H54 (cell line): ENCODE measurements at places on chromosomes 11 and 22.

GRCh38 chr11:113106507-113106906, 145.3 kb downstream of the NCAM1 start:
- DNase-seq, result peak; percentile 12

DNA sequence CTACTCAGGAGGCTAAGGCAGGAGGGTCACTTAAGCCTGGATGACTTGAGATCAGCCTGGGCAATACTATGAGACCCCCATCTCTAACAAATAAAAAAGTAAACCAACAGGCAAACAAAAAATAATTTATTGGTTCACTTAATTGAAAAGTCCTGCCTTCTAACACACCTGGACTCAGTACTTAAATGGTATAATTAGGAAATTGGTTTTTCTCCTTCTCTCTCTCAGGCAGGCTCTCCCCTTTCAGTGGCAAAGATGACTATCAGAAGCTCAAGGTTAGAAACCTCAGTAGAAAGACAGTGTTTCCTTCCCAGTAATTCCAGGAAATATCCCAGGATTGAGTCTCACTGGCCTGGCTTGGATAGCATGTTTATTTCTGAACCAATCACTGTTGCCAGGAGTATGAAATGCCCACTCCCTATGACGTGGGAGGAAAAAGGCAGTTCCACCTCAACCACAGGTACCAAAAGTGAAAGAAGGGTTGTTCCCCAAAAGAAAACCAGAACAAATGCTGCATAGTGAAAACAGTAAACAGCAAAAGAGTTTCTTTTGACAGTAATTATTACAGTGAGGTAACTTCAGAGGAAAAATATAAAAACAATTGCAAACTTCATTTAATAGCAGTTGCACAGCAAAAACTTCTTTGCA, 56.3 kb upstream of the SOX6 start:
- DNase-seq, result no peak

GRCh38 chr11:32858731-32859130, 29.0 kb downstream of the PRRG4 start:
- DNase-seq, result no peak

DNA sequence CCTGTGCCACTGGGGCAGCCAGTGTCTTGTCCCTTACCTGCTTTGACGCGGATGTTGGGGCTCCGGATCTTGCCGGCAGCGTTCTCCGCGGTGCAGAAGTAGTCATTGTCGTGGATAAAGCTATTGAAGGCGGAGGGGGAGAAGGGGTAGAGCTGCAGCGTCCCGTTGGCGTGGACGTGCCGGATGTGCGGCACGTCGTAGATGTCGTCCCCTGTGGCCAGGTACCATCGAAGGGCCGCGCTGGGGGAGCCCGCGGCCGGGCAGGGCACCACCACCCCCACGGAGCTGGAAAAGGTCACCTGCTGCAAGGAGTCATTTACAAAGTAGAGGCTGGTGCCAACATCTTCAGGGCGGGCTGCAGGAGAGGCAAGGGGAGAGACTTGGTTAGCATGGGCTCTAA, 16.6 kb downstream of the DSCAML1 start:
- no peak for DNase-seq

- DNase-seq, result no peak
Observed at GRCh38 chr11:77410076-77410827, 63.6 kb downstream of the PAK1 start.

GRCh38 chr11:131571571-131571970, 201.2 kb downstream of the NTM start:
- DNase-seq, result no peak

GRCh38 chr22:36520423-36520822, 8.5 kb downstream of the EIF3D start:
- no peak for DNase-seq

DNA sequence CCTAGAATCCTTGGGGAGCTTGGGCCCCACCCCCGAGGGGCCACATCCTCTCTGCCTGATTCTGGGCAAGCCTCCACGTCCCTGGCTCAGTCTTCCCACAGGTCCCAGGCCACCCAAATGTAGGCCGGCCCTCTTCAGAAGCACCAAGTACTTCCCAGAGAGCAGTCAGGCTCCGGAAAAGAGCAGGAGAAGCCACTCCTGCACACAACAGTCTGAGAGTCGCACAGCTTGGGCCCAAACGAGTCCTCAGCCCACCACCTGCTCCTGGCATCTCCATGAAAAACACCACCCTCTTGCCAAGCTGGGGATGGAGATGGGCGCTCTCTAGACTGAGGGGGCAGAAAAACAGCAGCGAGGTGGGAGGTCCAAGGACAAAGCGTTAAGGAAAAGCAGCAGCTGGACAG, 15.4 kb downstream of the EHD1 start:
- no peak for DNase-seq

- no peak for DNase-seq
Observed at GRCh38 chr11:95913830-95914615, 9.9 kb downstream of the MTMR2 start.

- DNase-seq, result peak; percentile 38
Observed at GRCh38 chr22:39959640-39960447, at the start of gene TMA7B. TSS of gene TMA7B (plus strand) at chr22:39960397. CDS start at chr22:39964375, 3,978 bp downstream.

- DNase-seq, result no peak
Observed at GRCh38 chr22:38260761-38261681, 11.8 kb downstream of the TMEM184B start.

- DNase-seq, result no peak
Observed at GRCh38 chr22:46405901-46406300, 70.4 kb downstream of the TRMU start.

DNA sequence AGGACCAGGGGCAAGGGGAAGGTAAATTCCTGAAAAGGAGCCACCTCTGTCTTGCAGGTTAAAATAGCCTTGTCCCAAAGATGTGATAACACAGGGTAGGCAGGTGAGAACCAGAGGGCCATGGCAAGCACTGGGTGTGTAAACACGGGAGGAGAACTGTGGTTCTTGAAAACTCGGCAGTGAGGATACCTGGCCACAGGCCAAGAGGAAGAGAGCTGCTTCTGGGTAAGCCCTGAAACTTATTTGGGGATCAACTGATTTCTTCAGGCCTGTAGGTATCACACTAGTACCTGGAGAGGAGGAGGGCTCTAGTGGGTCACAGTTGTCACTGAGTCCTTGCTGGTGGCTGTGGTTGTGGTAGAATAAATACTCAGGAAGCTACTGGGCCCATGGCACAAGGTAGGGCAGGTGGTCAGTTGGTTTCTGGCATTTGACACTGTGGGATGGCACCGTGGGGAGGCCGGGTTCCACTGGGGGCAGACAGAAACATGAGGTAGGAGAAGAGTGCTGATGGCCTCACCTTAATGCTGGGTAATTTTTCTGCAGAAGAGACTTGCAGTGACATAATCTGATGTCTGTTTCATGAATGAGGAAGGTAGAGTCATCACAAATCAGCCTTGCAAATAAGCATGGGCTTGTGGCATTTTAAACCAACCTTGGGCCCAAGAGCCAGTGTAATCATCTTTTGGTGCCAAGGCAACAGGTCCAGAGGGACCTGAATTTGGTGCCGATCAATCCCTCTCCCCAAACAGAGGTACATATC, 22.0 kb downstream of the AMPD3 start:
- no peak for DNase-seq

GRCh38 chr11:3077189-3077836, 20.1 kb upstream of the CARS1 start:
- DNase-seq, result no peak

DNA sequence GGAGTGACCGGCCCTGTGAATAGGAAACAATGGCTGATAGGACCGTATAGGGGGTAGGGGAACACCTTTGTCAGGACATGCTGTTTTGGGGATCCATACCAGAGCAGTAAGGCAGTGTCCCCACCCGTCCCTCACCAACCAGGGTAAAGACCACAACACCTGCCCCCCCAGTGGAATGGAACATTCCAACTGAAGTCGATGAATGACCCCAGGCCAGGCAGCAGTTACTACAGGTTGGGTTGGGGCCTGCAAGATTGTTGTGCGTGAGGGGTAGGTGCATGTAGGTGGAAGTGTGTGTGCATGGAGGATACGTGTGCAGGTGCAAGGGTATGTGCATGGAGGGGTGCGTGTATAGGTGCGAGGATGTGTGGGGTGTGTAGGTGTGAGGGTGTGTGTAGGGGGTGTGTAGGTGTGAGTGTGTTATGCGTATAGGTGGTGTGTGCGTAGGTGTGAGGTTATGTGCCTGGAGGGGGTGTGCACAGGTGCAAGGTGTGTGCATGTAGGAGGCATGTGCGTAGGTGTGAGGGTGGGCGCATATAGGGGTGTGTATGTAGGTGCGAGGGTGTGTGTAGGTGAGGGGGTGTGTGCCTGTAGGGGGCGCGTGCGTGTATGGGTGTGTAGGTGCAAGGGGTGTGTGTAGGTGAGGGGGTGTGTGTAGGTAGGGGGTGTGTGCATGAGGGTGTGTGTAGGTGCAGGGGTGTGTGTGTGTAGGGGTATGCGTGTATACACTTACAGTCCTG, 32.9 kb downstream of the PISD start:
- no peak for DNase-seq

DNA sequence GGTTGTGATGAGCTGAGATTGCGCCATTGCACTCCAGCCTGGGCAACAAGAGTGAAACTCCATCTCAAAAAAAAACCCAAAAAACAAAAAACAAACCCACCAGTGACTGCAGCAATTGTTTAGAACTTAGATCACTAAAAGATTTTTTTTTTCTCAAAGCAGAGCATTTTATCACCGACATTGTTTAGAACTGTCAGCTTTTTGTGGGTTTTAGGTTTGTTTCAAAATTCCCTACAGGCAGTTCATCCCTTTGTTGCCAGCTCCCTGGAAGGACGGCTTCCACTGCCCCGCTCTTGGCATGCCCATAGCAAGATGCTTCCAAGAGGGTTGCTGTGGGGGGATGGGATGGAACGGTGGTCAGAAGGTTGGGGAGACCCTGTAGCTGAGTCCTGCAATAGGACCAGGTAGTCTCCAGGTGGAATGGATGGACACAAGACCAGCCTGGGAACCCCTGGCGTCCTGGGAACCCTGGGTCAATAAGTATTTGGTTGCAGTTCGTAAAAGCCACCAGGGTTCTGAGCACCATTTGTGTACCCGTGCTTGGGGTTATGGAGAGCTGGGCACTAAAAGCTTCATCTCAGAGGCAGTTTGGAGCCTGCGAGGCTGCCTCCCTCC, 46.7 kb downstream of the TSPAN18 start:
- DNase-seq, result no peak

- no peak for DNase-seq
Observed at GRCh38 chr11:115722711-115723110, 218.5 kb upstream of the CADM1 start.

GRCh38 chr11:58433638-58434203, 5.8 kb upstream of the OR5B2 start:
- DNase-seq, result no peak

DNA sequence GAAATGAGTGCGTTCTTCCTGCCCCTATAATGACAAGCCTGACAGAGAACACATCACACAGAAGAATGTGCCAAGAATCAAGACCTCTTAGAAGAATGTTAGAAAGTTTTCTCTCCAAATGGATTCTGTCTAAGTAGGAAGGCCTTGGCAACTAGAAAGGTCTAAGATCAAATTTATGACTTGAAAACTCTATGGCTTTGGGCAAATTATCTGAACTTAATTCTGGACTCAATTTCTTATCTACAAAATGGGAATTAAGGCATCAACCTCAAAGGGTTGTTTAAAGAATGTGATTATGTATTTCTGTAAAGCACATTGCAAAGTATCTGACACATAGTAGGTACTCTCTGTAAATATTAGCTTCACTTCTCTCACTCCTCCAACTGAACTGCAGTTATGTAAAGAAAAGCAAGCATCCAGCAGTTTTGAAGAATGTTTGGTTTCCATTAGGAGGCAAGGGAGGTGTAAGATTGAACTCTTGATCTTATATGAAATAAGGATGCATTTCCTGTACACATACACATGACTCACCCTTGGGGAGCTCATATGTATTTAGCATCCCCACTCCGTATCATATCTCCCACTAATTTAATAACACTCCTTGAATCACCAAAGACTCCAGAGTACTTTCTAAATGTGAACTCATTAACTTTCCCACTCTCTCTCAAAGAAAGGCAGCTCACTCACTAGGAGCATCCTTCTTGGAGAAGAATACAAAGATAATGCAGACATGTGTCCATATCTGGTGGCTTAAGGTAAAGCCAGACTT, 77.6 kb downstream of the ETS1 start:
- no peak for DNase-seq

GRCh38 chr11:134452026-134452837, 40.2 kb upstream of the B3GAT1 start:
- DNase-seq, result no peak

DNA sequence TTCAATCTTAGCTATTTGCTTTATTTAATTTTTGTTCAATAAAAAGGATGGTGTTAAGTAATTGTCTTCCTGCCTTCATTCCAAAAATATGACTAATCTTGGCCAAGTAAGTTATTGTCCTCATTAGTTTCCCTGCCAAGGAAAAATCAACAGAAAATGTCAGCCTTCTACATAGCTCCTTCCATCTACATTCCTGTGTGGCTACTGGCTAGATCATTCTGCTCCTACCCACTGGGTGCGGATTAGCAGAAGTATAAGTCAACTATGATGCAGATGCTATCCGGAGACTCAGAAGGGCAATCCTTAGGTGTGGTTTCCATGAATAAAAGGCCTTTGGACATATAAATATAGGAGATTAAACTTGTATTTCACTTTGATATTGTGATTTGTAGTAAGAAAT, 154.4 kb downstream of the SBF2 start:
- peak; percentile 23 for DNase-seq

- no peak for DNase-seq
Observed at GRCh38 chr22:24435861-24436371, 8.5 kb downstream of the ADORA2A start.

GRCh38 chr11:107741044-107741823, 29.4 kb upstream of the SLN start:
- DNase-seq, result no peak

DNA sequence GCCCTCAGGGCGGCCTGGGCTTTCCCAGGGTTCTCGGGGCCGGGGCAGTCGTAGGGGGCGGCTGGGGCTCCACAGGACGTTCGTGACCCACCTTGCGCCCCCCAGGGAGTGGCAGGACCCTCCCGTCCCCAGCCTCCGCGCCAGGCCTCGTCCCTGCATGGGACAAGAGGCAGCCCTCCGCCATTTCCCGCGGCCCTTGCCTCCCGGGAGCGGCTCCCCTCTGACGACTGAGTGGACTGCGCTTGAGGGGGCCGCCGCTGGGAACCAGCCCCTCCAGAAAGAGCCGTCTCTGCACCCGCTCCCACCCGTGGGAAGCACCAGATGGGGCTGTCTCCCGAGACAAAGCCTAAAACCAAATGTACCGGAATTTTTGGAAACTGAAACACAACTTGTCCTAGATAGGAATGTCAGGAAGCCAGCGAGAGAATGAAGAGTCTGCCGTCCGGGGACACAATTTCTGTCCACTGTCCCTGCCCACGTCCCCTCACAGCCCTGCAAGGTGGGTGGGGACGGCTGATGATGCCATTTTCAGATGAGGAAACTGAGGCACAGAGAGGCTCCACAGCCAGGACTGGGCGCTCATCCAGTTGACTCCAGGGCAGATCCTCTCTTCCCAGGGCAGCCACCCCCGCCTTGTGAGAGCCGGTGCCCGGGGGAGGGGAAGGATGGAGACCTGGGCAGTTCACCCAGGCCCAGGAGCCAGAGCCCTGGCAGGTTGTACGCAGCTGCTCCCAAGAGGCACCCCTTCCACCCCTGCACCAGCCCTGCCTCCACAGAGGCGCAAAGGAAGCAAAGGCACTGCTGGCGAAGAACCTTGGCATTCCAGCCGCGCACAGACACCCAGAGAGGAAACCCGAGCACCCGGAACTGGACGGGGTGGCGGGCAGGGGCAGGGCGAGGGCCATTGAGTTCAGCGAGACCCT, 18.1 kb upstream of the PICK1 start:
- no peak for DNase-seq

GRCh38 chr11:803467-803742, 1.6 kb downstream of the PIDD1 start:
- no peak for DNase-seq
